K562 (cell line): ENCODE measurements at places on chromosomes 6 and 20.
A peak's percentile ranks its signal among the peaks of the same experiment; 100 is the strongest.

- DNase-seq = no peak
Measured at GRCh38 chr6:139545206-139546105, 171.0 kb upstream of the CITED2 start.

GRCh38 chr6:142883011-142883410, 62.0 kb downstream of the HIVEP2 start:
- no peak for DNase-seq

- DNase-seq = no peak
Measured at GRCh38 chr20:36334281-36335205, 28.4 kb downstream of the DLGAP4 start.

- DNase-seq = no peak
Measured at GRCh38 chr6:128754658-128755256, 128.2 kb upstream of the LAMA2 start.

DNA sequence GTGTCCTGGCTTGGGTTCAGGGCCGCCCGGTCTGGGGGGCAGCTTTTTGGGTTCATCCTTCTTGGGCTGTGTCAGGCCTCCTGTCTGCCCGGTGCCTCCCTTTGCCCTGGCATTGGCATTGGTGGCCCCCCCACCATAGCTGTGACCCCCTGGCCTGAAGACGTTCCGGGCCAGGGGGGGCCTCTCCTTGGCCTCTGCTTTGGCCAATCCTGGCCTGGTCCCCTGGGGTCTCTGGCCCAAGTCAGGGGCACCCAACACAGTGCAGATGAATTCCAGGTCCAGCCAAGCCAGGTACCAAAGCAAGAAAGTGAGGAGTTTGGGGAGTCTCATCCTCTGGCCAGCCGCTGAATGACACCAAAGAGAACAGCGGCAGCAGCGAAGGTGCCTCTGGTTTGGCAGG, 429 bp downstream of the GDF5 start:
- DNase-seq = no peak

GRCh38 chr20:62141397-62142251, 1.6 kb downstream of the PSMA7 start:
- DNase-seq = no peak

DNA sequence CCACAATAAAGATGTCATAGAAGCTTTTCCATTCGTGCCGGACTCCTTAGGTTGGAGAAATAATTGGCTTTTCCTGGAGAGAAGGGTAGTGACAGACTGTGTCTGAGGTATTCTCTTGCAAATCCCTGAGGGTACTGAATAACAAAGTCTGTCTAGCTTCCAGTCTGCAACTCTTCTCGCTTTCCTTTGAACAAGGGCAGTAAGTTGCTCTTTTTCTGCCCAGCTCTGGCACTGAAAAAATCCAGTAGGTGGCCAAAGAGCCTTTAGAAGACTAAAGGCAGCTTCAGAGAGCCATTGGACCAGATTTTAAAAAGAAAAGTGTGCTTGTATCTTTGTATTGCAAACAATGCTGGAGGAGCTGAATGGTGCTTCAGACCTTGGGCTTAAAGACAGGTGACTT, 20.7 kb upstream of the RREB1 start:
- no peak for DNase-seq

GRCh38 chr6:170305805-170306323, 694 bp upstream of the FAM120B start:
- no peak for DNase-seq

DNA sequence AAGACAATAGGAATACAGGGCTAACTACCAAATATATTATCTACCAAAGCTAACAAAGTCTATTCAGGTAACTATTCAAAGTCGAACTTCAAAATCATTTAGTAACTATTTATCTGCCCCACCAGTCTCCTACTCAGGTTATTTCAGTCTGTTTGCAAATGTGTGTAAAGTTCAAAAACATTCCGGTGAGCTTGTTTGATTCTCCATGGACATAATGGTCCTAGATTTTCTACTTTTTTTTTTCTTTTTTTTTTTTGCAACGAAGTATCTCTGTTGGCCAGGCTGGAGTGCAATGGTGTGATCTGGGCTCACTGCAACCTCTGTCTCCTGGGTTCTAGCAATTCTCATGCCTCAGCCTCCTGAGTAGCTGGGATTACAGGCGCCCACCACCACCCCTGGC, 236.0 kb upstream of the FOXQ1 start:
- DNase-seq = no peak

DNA sequence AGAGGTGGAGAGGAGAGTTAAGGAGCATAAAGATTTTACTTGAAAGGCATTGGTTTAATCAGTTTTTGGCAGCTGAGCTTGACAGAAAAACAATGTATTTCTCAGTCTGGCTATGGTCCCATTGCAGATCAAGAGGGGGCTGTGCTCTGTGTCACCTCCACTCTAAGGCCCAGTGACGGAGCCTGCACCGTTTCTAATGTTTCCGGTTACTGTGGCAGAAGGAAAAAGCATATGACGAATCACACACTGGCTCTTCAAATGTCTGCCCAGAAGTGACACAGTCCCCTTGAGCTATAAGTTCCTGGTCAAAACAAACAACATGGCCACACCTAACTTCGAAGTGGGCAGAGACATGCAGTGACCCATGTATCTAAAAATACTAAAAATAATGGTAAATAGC, 372.0 kb downstream of the PLCB1 start:
- DNase-seq = no peak

- DNase-seq = no peak
Measured at GRCh38 chr20:11090751-11091150, 417.0 kb upstream of the JAG1 start.

DNA sequence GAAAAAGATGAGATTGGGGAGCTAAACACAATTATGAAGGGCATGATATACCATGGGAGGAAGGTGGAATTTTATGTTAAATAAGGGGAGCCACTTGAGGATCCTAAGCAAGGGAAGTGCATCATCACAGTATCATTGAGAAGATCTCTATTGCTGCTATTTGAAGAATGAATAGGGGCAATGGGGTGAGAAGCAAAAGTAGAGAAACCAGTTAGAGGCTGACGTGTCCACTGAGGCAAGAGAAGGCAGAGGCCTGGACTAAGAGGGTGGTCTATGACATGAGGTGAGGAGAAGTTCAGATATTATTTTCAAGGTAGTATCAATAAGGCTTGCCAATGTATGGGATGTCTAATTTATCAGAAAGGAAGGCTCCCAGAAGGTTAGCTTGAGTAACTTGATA, 111.6 kb downstream of the TENT5A start:
- no peak for DNase-seq

DNA sequence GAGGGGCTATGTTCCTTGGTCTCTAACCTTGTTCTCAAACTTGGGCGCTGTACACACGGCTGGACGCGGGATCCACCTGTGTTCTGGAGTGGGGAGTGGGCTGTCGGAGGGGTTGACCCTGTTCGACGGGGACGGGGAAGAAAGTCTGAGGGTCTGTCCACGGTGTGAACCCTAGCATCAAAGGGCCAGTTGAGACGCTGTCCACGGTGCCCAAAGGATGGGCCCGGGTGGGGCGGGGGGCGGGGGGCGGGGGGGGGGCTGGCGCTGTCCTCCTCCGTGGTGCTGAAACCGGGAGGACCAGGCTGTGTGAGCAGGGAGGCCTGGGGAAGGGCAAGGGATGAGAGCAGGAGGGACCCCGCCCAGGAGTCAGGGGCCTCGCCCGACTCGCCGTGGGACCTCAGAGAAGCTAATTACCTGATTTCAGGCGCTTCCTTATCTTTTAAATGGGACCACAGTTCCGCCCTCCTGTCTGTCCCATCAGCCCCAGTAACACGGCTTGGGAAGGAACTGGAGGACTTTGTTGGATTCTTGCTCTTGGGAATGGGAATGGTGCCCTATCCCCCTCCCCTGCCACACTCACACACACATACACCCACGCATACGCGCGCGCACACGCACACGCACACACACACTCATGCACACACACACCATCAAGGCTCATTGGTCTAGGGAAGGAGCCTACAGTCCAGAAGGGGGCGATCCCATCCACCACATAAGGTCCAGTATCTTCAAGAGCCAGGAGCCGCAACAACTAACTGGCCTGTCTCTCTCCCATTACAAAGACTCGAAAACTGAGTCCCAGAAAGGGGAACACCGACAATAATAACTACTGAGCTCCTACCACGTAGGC, 1.0 kb upstream of the VSTM2L start:
- DNase-seq = peak; percentile 84

GRCh38 chr20:38197217-38197616, 32.1 kb upstream of the TGM2 start:
- no peak for DNase-seq

DNA sequence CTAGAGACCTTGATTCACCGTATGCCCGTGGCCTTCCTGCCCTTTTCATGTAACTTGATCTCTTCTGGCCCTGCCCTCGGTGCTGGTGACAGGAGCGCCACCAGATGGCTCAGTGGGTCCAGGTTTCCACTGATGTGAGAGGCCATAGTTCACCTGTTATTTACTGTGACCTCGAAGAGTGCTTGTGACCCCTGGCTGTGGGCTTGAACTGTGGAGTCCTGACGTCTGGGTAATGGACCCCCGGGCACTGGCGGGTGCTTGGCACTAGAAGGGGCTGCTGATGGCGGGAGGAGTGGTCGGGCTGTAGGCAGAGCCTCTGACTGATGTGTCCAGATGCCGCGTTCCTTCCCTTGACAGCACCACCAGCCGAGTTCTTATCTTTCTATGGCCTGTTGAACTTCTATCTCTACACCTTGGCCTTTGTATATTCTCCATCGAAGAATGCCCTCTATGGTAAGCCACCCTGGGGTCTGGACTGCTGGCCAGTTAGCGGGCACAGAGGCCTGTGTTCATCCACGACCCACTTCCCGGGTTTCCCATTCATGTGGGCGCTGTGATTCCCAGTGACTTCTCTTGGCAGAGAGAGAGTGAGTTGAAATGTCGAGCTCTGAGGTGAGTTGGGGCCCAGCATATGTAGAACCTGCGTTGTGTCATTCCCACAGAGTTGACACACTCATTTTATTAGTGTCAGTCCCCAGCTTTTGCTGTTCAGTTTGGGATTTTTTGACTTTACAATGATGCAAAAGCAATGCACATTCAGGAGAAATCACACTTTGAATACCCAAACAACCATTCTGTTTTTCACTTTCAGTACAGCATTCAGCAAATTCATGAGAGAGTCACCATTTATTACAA, 14.9 kb downstream of the DYNLT1 start:
- DNase-seq = no peak

GRCh38 chr20:48826883-48827771, 672 bp downstream of the PREX1 start:
- DNase-seq = no peak

GRCh38 chr6:132361101-132361500, 40.2 kb downstream of the MOXD1 start:
- no peak for DNase-seq

GRCh38 chr20:52309181-52309580, 117.6 kb upstream of the ZFP64 start:
- no peak for DNase-seq

- DNase-seq = no peak
Measured at GRCh38 chr6:32655203-32655710, 11.2 kb downstream of the HLA-DQB1 start.

GRCh38 chr6:155154158-155154830, 109.5 kb upstream of the CLDN20 start:
- peak; percentile 56 for DNase-seq

DNA sequence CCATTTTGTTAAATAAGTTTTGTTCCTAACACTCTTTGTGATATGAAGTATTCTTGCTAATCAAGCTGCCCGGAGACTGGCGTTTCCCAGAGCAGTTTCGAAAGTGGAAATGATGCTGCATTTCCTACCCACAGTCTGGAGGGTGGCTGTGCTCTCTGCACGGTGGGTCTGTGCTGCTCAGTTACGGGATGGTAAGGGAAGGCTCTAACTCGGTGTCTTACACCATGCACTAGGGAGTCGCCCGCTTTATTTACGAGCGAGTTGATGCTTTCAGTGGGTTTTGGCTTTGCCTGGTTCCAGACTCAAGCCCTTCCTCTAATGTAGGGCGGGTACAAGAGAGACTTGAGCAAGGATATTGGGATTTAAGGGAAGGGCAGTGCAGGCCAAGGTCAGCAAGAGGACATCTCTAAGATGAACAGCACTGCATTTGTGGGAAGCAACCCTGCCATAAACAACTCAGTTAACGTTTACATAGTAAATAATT, 180.1 kb upstream of the AKAP12 start:
- DNase-seq = no peak

GRCh38 chr6:109253366-109253765, 128.9 kb downstream of the CD164 start:
- DNase-seq = no peak
